A549 (cell line): ENCODE measurements at places on chromosomes 7 and 10.

DNA sequence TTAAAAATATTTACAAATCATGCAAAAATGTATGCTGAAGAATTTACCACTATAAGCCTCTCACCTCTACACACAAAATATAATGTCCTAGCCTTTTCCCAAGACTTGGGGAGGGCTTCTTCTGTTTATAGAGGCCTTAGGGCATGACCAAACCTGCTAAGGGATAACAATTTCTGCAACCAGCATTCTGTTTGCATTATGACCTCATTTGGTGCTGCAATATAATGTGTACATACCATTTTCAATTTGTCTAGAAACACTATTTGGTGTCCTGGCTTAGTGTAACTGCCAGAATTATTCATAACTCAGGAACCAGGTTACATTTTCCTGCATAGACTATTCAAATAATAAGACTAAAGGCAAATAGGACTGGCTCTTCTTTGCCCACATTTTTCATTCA, 446.6 kb upstream of the SORCS1 start:
- no peak for DNase-seq

DNA sequence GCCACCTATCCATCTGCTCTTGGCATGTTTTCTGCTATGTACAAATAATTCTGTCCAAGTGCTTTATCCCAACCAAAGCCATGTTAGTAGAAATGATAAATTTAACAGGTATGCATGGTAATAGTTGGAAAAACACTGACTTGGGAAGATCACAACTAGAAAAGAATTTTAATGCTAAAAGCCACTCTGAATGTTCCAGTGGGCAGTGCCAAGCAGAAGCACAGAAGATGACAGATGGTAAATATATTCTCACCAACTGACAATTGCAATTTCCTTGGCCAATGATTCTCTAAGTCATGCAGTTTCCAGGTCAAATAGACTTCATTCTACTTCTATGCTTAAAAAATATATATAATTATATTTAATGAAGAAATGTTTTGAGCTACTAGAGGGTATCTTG, 83.6 kb upstream of the SEMA3C start:
- DNase-seq: no peak

DNA sequence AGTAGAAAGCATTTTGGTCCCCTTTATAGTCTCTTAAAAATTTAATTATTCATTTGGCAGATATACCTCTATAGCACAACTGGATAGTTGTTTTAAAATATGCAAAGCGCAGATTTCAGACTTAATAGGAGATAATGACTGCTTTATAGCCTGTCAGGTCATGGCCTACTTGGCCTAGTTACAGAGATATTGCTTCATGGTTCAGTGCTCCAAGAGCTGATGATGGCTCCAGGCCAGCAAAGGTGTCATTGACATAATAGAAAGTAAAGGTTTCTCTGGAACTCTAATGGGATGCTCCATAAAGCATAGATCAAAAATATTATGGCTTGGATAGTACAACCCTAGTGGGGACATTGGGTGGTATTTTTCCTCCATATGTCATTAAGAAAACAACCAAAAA, 285.7 kb downstream of the NXPH1 start:
- DNase-seq: no peak

DNA sequence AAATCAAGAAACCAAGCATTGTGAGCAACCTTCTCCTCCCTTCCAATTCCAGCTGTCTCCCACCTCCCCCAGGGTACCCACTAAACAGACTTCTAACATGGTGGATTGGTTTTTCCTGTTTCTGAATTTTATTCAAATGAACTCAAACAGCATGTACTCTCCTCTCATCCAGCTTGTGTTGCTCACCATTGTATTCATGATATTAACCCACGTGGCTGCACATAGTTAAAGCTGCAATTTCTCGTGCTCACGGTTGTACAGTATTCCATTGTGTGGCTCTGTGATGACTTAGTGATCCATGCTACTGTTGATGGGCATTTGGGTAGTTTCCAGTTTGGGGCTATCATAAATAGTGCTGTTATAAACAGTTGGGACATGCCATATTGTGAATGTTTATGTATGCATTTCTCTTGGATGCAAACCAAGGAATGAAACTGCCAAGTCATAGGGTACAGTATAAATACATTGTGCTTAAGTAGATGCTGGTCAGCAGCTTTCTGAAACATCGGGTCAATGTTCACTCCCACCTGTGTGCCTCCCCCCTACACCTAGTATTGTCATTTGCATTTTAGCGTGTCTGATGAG, 124.3 kb downstream of the CACNB2 start:
- DNase-seq: no peak

GRCh38 chr7:1150400-1151002, 9.5 kb downstream of the ZFAND2A start:
- DNase-seq: no peak

- no peak for DNase-seq
Observed at GRCh38 chr7:108280136-108280535, 150.0 kb upstream of the LAMB4 start.

- no peak for DNase-seq
Observed at GRCh38 chr7:99825873-99826272, 1.9 kb upstream of the CYP3A43 start.

- no peak for DNase-seq
Observed at GRCh38 chr7:41574377-41574776, 128.5 kb downstream of the INHBA start.

- DNase-seq: no peak
Observed at GRCh38 chr10:43595739-43596298, 10.4 kb upstream of the ZNF485 start.
